Mesothelial cell of epicardium (in vitro differentiated cells): ENCODE measurements at places on chromosomes 6 and 20. TPM values are rescaled to one million over a fixed set of nuclear protein-coding genes. Genes with fewer than 3 reads are reported as not detected.

Gene FAXC
- total RNA-seq: 11.0 to 14.6 TPM (median 13.9 TPM) in 3 replicates

Gene MARCKS
- 174 to 179 TPM (median 174 TPM) in 3 replicates for total RNA-seq

Gene OVOL2
- total RNA-seq: 7.3 to 8.6 TPM (median 8.5 TPM) in 3 replicates

Gene RBPJL
- total RNA-seq: not detected in 3 replicates

DNA sequence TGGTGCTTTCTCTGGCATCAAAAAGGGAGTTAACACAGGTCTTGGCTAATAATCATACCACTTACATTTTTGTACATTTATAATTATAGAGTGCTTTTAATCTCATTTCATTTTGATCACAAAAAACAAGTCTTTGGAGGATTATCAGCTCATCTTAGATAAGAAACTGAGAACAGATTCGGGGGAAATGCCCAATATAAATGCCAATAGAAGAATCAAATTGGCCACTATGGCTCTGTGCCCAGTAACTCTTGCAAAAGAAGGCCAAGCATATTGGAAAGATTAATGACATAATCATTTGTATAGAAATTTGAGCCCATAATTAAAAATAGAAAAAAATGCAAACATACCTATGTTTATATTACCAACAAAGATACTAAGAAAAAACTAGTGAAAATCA, 42.5 kb downstream of the IPCEF1 start:
- DNase-seq: no peak

DNA sequence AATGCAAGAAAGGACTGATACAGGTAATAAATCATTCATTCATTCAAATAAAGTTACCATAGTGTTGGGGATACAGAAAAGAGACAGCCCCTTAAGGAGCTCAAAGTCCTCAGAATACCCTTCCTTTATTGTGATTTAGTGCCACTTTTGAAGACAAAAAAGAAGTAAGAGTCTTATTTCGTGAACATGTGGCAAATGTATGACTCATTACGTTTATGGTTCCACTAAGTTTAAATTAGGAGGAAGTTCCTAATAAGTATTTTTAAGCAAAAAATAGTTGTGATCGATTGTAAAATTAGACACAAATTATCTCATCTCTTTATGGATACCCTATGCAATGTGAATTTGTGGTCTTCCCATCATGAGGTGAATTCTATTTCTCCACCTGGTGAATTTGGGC, 38.5 kb upstream of the GCLC start:
- no peak for DNase-seq

GRCh38 chr6:157240059-157240959, 83.0 kb downstream of the TMEM242 start:
- no peak for DNase-seq

DNA sequence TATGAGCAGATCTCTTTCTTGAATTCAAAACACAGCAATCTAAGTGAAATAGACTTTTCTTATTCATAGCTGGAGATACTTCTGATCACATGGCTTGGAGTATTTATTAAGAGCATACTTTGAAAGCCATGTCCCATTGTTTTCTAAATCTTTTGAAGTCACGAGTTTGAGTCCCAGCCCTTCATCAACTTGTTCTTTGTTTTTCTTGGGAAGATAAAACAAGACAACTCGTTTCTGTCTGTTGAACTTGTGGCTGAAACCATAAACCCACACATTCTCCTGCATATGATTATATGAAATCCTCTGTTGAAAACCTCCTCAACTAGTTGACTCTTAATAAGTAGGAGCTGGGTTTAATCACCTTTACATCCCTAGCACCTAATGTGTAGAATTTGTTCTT, 3.3 kb downstream of the RNF144B start:
- no peak for DNase-seq

- no peak for DNase-seq
Observed at GRCh38 chr6:46062312-46062711, 46.7 kb upstream of the CLIC5 start.

GRCh38 chr6:45196121-45196520, 132.0 kb upstream of the RUNX2 start:
- no peak for DNase-seq

DNA sequence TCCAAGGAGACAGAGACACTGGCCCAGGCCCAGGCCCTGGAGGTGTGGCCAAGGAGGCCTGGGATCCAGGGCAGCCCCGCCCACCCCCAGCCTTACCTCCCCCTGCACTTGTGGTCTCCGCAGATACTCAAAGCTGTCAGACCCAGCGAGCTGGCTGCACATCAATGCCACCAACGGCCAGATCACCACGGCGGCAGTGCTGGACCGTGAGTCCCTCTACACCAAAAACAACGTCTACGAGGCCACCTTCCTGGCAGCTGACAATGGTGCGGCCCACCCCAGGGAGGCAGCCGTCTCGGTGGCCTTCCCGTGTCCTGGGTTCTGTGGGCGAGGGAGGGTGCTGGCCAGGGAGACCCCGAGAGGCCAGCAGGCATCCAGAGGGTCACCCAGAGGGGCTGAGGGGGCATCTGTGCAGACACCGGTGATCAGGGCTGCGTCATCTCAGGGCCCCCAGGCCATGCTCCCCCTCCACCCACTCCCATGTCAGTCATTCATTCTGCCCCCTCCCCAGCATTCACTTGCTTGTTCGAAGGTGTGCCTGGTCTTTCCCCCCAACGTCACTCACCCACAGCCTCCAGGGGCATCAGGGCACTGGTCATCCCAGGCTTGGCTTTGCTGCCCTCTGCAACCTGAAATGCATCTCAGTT, 141.3 kb downstream of the TAF4 start:
- no peak for DNase-seq

GRCh38 chr6:53119772-53120409, 28.8 kb downstream of the GCM1 start:
- DNase-seq: no peak

- DNase-seq: peak; percentile 36
Observed at GRCh38 chr6:148747471-148748165, 788 bp downstream of the UST start.

DNA sequence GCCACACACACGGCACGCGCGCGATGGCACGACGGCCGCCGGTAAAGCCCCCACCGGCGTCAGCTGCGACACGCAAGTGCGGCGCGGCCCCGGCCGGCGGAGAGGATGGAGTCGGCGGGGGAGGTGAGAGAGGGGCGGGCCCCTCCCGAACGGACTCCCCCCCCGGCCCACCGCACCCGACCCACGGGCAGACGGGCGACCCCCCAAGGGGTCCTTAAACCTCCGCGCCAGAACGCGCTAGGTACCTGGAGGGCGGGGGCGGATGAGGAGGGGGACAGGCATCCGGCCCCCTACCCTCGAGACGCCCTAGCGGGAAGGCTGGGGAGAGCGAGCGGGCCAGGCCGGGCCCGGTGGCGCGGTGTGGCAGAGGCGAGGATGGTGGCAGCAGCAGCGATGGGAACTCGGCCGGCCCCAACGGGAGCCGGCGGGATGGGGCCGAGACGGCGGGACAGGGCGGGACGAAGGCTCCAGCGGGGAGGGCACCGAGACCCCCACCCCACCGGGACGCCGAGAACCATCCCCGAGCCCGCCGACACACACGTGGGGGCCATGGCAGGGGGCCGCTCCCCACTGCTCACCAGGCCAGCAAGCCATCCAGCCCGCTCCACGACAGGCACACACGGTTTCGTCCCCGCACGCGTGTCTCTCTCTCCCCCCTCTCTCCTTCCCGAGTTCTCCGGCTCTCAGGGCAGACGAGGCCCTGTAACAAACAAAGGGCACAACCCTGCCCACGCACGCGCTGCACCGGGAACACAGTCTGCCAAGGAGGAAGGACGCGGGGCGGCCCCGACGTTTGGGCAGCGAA, 1515.4 kb upstream of the DEFB115 start:
- DNase-seq: no peak

DNA sequence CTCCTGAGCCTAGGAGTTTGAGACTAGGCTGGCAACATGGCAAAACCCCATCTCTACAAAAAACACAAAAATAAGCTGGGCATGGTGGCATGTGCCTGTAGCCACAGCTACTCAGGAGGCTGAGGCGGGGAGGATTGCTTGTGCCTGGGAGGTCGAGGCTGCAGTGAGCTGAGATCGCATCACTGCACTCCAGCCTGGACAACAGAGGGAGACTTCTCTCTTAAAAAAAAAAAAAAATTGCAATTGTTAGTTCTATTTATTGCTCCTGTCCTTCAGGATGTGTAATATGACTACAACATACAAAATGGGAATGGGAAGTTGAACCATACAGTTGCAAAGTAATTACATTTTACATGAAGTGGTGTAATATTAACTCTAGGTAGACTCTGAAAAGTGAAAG, 8.1 kb upstream of the AARS2 start:
- DNase-seq: no peak

DNA sequence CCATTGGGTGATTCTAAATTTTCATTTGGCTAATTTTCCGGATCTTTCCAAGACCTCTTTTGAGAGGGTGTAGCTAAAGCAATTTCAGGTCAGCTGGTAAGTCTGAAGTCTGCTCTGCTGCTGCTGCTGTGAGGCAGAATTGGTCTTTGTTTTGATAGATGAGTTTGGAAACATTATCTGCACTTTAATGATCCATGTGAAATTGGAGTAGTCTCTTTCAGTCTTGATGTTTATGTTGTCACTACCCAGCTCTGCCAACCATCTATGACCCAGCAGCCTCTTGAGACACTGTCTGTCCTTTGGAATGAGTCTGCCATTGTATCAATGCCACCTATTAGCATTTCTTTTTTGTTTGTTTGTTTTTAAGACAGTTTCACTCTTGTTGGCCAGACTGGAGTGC, 44.1 kb downstream of the TXNDC5 start:
- DNase-seq: peak; percentile 3

DNA sequence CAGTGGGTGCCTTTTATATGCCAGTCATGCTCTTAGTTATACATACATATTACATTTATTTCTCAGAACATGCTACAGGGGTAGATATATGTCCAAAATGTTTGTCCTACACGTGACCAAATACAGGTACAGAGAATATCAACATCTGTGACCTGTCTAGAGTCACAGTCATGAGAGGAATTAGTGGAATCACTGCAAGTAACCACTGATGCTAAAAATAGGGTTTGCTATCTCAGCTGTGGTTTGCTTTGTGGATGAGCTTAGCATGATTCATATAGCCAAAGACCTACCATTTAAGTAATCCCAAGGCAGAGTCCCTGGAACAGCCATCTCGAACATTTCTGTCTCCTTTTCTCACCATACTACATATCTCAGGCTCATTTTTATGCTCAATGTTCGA, 32.3 kb downstream of the GSTA3 start:
- DNase-seq: no peak

- peak; percentile 71 for DNase-seq
Observed at GRCh38 chr20:62367136-62367632, at the start of gene LAMA5. TSS of gene LAMA5 (minus strand) at chr20:62367312. CDS start at chr20:62367245, 67 bp downstream.

- DNase-seq: no peak
Observed at GRCh38 chr6:127192911-127193541, 73.6 kb upstream of the RNF146 start.

DNA sequence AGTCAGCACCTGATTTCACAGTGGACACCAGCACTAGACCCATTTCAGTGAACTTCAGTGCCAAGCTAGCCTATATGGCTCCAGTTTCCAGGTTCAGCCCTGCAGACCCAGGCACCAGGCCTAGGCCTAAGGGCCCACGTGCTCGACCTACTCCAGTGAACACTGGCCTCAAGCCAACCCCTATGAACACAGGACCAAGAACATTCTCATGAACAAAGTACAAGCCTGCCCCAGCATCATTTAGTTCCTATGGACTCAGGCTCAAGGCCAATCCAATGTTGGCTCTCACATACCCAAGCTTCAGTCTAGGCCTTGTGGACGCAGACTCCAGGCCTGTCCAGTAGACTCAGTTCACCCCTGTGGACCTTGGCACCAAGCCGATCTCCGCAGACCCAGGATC, 385.5 kb downstream of the DHX35 start:
- DNase-seq: no peak

- DNase-seq: peak; percentile 40
Observed at GRCh38 chr20:9609887-9610502, 95.6 kb downstream of the LAMP5 start.

DNA sequence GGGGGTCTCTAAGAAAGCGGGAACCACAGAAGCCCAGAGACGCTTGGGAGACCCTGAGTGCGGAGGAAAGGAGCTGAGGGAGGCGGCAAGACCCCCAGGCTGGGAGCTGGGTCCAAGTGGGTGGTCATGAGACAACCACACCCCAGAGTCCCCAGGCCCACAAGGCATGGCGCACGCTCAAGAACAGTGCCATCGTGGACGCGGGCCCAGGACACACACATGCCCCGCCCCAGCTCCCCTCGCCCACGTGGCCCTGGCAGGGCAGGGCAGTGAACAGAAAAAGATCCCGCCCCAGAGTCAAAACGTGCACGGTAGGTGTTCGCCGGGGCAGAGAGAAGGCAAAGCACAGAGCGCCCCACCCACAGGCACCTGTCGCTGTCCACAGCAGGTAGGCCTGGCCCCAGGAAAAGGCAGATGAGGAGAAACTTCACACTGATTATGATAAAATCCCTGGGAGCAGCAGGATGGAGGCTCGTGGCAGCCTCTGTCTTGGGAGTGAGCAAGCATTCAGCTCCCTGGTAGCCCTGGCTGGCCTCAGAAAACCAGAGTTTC, 50.0 kb downstream of the BPIFB1 start:
- no peak for DNase-seq

- DNase-seq: no peak
Observed at GRCh38 chr6:112311950-112312547, 35.1 kb upstream of the RFPL4B start.

- no peak for DNase-seq
Observed at GRCh38 chr6:136323431-136324112, 33.9 kb upstream of the BCLAF1 start.

DNA sequence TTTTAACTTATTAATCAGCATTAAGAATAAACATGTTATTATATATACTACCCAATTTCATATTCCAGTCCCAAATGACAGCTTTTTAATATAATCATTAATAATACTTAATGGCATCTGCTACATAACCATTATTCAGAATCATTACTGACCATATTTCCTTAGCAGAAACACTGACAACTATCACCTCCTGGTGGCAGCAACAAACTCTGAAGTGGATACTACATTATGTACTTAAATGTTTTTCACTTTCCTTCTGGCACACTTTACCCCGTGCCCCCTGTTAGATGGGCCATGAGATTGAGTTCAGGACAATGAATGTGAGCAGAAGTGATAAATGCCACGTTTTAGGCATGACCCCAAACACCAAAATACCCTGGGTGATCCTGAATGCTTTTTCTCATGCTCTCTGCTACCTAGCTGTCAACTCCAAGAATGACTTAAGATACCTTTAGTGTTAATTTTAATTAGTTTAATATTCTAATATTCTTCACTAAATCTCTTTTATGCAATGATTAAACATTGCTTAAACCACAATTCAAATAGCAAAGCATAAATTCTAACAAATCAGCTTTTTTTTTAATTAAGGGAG, 77.1 kb downstream of the LMBRD1 start:
- DNase-seq: no peak

- DNase-seq: peak; percentile 64
Observed at GRCh38 chr6:29627755-29628418, 5.1 kb downstream of the GABBR1 start.

- no peak for DNase-seq
Observed at GRCh38 chr6:149888659-149889058, 9.3 kb downstream of the RAET1E start.

DNA sequence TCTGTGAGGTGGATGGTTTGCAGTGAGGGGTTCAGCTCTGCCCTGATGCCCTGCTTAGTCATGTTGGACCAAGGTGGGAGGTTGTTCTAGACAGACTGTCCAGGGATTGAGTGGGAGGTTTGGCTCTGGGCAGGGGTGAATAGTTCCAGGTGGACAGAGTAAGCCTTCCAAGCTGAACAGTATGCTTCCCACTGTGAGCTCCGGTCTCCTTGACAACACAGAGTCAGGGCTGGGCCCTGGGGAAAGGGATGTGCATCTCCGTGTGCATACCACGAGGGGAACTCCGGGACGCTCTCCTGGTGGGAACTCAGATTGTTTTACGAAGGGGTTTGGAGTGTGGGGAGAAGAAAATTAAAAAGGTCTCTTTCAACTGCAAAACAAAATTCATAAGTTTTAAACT, 174.7 kb downstream of the DHX35 start:
- no peak for DNase-seq

GRCh38 chr6:170038251-170038650, 252.6 kb downstream of the DLL1 start:
- no peak for DNase-seq
